ENCODE measurements at places on chromosomes 4 and X.

- no peak for DNase-seq
These were observed 17.8 kb downstream of the XG start for GRCh38 chrX:2769615-2770014.

GRCh38 chrX:13854003-13854402 lies 37.1 kb upstream of the GPM6B start:
- DNase-seq, result no peak

GRCh38 chrX:147749308-147749707 lies 162.4 kb upstream of the FMR1 start:
- DNase-seq, result no peak

DNA sequence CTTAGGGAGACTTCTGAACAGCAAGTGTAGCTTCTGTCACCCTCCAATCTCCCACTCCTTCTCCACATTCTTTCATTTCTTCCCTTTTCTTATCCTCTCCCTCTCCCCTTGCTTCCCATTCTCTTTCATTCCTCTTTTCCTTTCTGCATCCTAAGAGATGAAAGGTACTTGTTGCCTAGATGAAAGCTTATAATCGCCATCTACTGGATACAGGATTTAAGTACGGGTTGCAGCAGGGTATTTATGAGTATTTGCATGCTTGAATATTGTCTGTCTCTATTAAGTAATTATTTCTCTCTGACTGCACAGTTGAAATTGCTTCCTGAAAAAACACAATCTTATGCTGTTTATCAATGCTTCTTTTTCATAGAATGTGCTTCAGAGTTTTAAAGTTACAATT lies 174.0 kb upstream of the TENT5D start:
- no peak for DNase-seq

DNA sequence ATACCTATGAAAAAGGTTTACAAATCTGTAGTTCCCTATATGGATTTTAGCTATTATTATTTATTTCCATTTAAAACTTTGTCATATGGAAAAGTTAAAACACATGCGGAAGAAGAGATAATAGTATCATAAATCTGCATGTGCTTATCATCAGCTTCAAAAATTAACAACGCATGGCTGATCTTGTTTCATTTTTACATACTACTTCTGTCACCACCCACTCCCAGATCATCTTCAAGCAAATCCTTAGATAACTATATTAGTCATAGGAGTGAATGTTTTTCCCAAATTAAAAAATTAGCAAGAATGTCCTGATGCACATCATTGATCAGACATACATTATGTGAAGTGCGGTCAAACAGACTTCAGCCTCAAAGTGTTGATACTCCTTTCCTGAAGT lies 24.6 kb upstream of the MOB1B start:
- no peak for DNase-seq

GRCh38 chrX:134548257-134549201 lies 88.6 kb downstream of the HPRT1 start:
- no peak for DNase-seq

DNA sequence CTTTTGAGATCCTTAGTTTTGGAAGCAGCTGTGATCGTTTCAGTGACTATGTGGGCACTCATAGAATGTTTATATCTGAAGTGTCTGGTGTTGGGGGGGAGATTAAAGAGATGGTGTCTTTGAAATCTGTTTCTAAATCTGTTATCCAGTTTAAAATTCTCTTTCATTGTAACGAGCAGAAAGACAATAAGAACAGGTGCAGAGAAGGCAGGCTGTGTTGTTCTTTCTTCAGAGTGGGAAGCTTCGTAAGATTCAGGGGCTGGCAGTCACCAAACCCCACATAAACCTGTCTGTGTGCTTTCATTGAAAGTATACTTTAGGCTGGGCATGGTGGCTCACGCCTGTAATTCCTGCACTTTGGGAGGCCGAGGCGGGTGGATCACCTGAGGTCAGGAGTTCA lies 16.3 kb upstream of the DHRSX start:
- DNase-seq, result no peak

DNA sequence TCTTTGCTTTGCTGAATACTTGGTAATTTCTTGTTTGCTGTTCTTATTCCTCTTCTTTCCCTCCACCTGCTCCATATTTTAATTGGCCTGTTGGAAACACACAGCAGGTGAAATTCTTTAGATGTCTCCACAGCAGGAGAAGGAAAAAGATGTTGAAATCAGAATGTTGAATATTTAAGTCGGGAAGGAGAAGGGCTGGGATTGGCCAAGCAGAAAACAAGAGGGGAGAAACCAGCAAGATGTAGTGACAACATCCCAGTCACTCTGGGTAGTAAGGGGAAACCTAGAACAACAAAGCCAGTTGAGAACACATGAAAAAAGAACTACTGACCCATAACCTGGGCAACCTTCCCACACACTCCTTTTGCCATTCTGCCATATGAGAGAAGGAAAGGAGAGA lies 37.3 kb upstream of the STAG2 start:
- DNase-seq, result no peak

DNA sequence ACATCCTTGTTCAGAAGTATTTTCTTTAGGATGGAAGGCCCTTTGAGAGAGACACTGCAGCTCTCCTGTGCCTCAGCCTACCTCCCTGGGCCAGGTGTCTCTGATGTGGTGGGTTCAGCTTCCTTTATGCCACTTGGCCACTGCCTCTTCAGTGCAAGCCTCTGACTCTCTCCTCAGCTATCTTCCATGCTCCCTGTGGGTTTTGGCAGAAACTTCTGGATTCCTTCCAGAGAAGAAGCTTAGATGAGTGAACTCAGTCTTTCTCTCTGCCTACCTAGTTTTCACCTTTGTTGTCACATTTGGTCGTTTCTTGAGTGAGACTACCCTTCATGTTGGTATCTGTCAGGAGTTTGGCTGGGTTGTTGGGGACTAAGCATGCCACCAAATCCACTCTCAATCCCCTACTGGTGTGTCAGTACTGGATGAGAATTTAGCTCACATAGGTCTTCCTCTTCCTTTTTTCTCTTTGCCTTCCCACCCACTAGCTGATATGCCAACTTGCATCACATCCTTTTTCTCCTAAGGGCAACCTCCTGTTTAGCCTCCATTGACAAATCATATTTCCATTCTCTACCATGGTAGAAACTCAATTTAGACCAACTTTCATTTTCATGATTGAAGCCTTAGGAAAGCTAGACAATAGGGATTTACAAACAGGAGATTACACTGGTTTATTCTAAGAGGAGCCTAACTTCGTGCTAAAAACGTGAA lies 32.0 kb downstream of the IL15 start:
- DNase-seq, result no peak

DNA sequence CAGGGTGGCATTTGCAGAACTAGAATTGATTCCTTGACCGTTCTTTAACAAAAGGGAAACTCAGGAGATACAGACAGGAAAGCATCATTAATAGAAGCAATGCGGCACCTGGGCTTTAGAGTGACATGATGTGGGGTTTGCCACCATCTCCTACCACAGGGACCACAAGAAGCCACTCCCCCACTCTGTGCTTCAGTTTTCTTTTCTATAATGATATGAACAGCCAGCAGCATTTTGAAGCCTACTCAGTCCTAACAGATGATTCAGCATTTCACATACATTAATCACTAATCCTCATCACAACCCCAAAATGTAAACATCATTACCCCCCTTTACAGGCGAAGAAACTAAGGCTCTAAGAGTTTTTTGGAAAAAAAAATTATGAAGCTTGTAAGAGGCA lies 22.9 kb downstream of the CCDC149 start:
- no peak for DNase-seq

GRCh38 chr4:12120968-12121367 lies 692.3 kb upstream of the HS3ST1 start:
- DNase-seq, result no peak

- no peak for DNase-seq
These were observed 2.0 kb downstream of the MID1IP1 start for GRCh38 chrX:38803243-38803587.

DNA sequence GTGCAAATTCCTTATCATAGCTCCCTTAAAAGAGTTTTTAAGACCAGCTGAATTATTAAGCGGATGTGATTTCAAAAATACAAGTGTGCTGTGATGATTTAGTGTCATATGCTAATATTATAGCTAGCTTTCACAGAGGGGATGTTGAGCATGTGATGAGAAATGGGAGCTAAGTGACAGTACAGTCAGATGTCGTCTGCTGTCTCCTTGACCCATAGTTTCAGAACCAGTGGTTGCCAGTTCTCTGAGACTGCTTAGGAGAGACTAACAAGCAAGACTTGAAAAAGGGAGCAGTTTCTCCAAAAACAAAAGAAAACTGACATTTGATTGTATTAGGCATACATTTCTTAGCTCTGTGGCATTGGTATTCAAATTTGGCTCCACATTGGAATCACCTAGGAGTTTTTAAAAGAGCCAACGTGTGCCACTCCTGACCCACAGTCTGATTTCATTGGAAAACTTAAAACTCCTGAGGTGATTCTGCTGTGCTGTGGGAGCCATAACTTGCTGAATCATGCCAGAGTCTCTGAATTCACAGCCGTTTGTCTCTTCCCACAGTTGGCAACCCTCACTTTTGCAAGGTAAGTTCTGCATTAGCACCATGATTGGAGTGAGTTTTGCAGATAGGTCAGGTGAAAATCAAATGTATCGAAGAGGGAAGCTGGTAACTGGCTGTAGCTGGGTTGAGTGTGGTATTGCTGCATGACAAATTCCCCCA lies 20.3 kb downstream of the FUNDC2 start:
- no peak for DNase-seq

GRCh38 chr4:27176400-27176799 lies 315.8 kb downstream of the STIM2 start:
- DNase-seq, result no peak

- DNase-seq, result no peak
These were observed 7.1 kb downstream of the CCDC160 start for GRCh38 chrX:134244043-134244442.

DNA sequence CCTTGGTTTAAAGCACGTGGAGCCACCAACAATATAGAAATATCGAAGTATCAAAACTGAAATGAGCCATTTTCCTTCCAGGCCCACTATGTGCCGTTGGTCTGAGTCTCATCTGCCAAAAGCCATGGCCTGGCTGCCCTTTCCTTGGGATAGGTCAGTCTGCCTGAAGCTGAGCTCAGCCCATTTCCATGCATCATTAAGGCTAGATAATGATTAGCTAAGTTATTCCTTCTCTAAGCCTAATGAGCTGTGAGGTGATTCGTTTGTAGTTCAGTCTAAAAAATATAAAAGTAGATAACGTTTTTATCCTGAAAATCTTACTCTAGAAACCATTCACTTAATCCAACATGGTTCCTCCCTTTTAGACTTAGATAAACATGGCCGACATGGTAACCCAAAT lies 936.2 kb upstream of the LCORL start:
- DNase-seq, result no peak

- DNase-seq, result peak; percentile 8
These were observed 11.1 kb downstream of the ITIH6 start for GRCh38 chrX:54786967-54787366.

DNA sequence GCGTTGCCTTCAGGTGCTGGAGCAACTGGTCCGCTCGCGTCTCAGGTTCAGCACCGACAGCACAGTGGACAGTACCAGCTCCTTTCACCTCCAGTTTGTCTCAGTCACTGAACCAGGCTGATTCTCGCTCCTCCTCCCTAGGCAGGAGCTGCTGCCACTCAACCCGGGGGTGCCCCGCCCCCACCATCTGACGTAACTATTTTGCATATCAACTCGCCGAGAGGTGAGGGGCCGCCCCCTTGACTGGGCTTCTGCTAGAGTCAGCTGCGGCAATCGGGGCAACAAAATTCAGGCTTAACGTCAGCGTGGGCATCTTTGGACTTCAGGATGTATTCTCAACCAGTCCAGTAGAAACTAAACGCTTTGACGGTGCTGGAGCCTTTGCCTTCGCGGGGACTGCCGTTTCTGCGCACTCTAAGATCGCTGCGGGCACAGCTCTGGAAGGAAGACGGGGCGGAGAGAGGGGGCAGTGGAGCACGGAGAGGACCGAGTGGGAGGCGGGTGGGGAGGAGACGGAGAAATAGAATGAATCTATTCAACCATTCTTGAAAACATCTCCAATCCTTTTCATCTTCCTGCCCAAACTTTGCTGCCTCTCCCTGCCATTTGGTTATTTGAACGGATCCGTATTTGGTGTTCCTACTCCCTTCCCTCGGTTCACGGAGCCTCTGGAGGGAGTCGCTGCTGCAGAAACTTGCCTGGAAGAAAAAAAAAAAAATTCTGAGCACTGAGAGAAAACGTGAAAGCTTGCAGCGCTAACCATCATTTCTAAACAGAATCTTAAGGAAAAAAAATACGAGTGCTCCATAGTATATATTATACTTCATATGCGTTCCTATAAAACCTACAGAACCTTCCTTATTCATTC lies at the start of gene FSTL5:
FSTL5 (minus strand) TSS at position 109 of the 868 bp plus-strand sequence. CDS start 52,604 bp downstream, outside the sequence.
- DNase-seq, result no peak

DNA sequence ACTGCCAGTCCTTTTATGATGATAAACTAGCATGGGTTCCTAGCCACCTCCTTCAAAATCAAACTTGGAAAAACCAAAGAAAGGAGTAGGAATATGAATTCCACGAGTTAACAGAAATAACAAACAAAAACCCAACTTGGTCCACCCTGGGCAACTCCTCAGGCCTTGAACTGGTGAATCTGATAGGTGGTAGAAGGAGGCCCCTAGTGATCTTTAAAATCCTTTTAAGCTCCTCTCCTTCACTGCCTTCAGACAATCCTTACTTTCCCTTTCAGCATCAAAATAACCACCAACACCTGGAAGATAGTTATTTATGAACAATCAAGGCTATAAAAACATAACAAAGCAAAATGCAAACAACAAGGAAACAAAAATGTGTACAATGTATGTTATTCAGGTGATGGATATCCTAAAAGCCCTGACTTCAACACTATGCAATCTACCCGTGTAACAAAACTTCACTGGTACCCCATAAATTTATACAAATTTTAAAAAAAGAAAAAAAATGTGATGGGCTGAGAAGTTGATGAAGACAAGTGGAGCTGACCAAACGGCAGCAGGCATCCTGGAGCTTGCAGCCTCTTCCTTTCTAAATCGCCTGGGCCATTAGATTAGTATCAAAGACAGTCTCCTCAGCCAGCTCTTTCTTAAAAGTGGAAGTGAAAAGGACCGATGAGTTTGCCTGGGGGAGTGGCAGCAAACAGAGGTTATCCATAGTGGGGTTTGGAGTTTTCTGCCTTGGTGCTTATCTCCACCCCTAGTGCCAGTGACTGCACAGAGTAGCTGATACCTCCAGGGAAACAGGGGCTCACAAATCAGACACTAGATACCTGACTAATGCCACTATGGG lies 179.6 kb downstream of the TMA16 start:
- no peak for DNase-seq

GRCh38 chr4:121270389-121270788 lies 106.3 kb upstream of the TNIP3 start:
- no peak for DNase-seq

GRCh38 chr4:76584241-76585152 lies 149.5 kb downstream of the SHROOM3 start:
- DNase-seq, result no peak

- no peak for DNase-seq
These were observed 24.0 kb downstream of the SMIM14 start for GRCh38 chr4:39614487-39615162.

DNA sequence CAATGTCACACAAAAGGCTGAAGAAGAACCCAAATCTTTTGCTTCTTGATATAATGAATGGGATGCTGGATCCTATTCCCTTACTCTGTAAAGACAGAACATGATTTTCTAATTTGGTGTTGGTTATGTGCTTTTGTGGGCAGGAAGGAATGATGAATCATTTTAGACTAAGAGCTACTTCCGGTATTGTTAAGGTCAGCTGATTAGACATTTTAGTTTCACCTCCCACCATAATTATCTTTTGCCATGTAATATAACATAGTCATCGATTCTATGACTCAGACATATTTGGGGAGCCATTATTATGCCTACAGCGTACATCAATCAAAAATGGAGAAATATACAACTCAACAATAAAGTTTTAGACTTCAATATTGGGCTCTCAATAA lies 265.3 kb downstream of the ZNF674 start:
- DNase-seq, result no peak

All from stimulated activated CD8-positive, alpha-beta memory T cell treated with anti-CD3 and anti-CD28 coated beads, Interleukin-15, amount 100 ng/mL, for 1 hour (primary cell).